ENCODE measurements at places on chromosomes 12 and 14.

DNA sequence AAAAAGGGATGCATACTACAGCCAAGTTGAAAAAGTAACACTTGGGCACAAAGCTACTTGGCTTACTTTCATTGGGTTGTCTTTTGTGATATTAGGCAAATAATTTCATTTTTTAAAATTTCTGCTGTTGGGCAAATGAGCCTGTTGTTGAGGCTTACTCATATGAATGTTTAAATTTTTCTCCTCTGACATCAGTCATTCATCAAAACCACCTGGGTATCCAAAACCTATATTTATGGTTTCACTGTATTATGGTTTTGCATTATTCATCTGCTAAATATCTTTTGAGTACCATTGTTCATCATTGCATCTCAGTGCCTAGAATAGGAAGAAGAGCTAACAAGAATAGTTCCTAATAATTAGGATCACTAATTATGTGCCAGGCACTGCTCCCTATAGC, 28.1 kb downstream of the DYRK2 start:
- DNase-seq: no peak

- DNase-seq: no peak
These were observed 126.2 kb upstream of the SOX5 start for GRCh38 chr12:24075650-24076049.

GRCh38 chr12:113845900-113846674, 120.0 kb downstream of the RBM19 start:
- no peak for DNase-seq

DNA sequence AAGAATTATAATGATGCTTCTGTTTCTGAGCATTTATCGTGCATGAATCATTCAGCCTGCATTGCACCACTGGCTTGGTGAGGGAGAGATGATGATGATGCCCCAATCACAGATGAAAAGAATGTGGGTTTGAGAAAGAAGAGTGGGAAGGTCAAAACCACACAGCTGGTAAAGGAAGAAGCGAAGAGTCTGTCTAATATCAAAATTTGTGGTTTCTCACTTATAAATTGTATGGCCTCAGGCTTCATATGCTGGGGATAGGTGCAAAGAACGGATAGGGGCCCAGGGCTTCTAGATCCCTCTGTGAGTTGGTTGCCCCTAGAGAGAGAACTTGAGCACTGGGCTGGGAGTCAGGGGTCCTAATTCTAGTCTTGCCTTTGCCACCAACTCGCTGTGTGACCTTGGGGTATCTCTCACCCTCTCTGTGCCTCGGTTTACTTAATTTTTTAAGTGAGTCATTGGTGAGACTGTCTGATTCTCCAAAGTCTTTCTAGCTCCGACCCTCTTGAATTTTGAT, 2.2 kb downstream of the OASL start:
- DNase-seq: no peak

- no peak for DNase-seq
These were observed 57.2 kb upstream of the JDP2 start for GRCh38 chr14:75370416-75371205.

DNA sequence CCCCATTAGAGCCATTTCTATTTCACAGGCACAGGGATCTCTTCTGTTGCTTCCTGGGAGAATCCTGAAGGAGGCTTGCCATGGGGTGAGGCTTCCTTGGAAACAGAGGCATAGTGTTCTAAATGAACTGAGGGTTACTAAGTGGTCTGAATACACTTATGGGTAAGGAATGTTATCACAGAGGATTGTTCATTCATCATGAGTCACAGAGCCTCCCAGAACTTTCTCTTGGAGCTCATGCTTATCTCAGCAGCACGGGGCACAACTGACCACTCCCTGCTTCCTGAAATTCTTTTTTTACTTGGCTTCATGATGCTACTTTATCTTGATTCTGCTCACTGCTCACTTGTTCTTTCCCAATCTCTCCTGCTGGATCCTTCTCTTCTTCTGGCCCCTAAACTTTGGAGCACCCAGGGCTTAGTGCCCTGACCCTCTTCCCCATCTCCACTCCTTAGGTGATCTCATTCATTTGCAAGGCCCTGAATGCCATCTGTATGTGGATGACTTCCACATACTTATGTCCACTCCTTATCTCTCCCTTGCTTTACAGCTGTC, 57.9 kb downstream of the ANO6 start:
- DNase-seq: no peak

- no peak for DNase-seq
These were observed 411.6 kb upstream of the CCDC196 start for GRCh38 chr14:66074537-66074936.

- no peak for DNase-seq
These were observed 9.0 kb downstream of the ANHX start for GRCh38 chr12:133226690-133227089.

- DNase-seq: no peak
These were observed 604 bp upstream of the MAGOHB start for GRCh38 chr12:10614056-10614370.

GRCh38 chr14:61244009-61244408, 37.1 kb downstream of the TMEM30B start:
- DNase-seq: no peak

- no peak for DNase-seq
These were observed 87.7 kb downstream of the GLT1D1 start for GRCh38 chr12:128940974-128941373.

DNA sequence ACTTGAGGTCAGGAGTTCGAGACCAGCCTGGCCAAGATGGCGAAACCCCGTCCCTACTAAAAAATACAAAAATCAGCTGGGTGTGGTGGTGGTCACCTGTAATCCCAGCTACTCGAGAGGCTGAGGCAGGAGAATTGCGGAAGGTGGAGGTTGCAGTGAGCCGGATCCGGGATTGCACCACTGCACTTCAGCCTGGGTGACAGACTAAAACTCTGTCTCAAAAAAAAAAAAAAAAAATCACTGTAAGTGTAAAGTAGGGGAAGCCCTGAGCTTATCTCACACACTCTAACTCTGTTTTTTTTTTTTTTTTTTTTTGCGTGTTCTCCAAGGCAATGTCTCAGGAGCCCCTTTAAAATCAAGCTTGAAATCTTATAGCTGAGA, 421 bp upstream of the RBMS2 start:
- DNase-seq: no peak

DNA sequence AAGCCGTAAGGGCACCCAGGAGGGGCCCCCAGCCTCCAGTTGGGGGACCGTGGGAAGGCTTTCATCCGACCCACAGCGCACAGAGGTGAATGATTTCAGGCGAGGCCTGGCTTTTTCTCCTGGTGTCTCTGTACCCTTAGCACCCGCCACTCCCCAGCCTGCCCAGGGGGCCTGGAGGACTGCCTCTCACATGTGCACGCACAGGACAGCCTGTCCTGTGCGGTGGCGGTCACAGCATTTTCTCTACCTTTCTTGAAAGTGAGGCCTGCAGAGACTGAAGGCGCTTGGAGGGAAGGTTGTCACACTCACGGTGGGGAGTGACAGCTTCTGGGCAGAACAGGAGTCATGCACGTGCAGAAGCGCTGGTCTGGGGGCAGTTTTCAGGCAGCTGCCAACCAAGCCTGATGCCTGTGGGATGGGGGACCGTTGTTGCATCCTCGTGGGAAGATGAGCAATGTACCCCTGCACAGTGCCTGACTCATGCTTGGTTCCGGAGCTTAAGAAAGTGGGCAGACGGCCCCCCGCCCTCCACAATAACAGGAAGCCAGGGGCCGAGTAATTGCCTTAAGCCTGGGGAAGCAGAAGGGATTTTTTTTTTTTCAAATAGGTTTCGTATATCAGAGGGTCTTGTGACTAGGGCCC, 148.1 kb downstream of the TSPAN9 start:
- DNase-seq: no peak

DNA sequence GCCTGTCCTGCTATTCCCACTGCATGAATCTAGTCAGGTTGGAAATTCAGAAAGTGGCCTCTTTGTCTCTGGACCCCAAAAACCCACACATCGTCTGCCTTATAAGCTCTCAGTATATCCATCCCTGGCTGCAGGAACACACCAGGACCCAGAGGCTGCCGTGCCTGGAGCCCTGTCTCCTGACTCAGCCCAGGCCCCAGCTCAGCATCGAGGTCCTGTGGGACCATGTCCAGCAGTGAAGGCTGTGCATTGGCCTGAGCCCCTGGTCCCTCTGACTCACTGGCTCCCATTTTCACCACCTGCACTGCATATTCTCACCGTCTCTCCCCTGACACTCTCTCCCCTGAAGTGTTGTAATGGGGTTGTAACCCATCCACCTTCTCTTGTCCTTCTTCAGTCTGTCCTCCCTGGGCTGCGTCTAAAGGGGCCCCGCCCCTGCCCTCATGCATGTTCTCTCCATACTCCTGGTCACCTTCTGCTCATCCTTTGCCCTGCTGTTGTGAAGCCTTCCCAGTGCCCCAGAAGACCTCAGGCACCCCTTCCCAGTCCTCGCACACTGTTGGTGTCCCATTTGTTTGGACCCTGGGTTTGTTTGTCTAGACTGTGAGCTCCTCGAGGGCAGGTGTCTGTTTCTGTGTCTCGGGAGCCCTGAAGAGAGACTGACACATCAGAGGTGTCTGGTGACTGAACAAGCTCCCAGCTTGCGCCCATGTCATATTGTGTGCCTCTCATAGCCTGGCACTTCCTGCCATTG, 43.8 kb downstream of the EVL start:
- DNase-seq: no peak

- DNase-seq: no peak
These were observed 36.5 kb downstream of the CORO1C start for GRCh38 chr12:108694812-108695278.

DNA sequence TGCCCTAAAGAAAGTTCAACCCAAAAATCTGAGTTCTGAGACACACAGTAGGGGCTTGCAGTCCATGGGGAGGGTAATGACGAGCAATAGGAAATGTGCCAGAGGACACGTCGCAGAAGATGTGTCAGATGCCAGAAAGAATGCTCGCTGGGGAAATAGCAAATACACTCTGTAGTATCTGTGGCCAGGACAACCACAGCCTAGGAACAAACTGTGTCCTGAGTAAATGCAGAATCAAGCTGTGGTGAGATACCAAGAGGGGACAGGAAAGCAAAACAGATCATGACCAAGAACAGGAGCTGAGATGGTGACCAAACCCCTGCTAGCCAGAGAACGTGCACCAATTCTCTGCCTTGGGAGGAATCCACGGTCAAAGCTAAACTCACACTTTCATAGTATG, 9.1 kb downstream of the CRACR2A start:
- DNase-seq: no peak

DNA sequence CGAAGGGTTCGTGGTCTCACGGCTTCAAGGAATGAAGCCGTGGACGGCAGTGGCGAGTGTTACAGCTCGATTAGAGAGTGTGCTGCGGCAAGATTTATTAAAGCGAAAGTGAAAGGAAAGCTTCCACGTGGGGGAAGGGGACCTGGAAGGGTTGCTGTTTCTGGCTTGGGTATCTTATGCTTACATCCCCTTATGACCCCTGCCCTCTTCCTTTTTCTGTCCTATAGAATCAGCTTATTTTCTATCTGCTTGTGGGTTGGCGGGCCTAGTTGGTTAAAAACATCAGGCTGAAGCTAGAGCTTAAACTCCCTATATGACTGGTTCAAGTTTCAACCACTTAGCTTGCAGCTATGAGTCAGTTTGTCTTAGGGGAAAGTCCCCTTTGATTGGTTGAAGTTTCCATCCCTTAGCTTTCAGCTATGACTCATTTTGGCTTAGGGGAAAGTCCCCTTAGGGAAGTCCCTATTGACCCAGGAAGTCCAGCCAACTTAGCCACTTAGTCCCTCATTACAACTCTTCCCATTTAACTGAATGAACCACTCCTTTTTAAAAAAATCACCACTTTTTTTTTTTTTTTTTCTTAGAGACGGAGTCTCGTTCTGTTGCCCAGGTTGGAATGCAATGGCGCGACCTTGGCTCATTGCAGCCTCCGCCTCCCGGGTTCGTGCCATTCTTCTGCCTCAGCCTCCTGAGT, 1494.7 kb upstream of the TMEM132C start:
- DNase-seq: no peak

DNA sequence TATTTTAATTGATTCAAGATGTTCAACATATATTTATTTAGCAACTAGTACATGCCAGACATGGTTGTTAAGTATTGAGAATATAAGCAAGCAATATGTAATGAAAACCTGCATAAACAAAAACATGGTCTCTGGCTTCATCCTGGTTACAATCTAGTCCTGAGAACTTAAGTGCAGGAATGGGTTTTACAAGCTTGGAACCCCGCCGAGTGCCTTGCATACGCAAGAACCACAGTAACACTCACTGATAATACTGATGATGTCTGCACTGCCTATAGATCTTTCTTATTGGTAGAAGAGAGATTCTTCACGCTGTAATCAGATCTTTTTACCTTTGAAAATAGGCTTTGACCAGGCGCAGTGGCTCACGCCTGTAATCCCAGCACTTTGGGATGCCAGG, 22.9 kb upstream of the CALM1 start:
- DNase-seq: no peak

DNA sequence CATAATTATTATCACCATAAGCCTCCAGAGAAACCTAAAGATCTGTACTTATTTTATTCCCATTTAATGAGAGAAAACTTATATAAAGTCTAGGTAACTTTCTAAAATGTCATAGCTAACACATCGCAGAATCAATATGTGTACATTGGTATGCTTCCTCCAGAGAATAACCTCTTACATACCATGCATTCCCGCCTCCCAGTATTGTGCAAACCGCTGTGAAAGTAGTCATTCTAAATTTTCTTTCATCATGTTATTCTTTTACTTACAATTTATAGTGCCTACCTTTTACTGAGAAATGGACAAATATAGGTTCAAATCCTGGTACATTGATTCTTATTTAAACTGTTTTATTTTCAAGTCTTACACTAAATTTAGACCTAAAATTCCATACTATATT, 463.4 kb downstream of the LRFN5 start:
- no peak for DNase-seq

GRCh38 chr12:104381731-104382480, 74.8 kb upstream of the CHST11 start:
- DNase-seq: peak; percentile 69

GRCh38 chr12:53591301-53592206, 34.6 kb downstream of the ATF7 start:
- no peak for DNase-seq

DNA sequence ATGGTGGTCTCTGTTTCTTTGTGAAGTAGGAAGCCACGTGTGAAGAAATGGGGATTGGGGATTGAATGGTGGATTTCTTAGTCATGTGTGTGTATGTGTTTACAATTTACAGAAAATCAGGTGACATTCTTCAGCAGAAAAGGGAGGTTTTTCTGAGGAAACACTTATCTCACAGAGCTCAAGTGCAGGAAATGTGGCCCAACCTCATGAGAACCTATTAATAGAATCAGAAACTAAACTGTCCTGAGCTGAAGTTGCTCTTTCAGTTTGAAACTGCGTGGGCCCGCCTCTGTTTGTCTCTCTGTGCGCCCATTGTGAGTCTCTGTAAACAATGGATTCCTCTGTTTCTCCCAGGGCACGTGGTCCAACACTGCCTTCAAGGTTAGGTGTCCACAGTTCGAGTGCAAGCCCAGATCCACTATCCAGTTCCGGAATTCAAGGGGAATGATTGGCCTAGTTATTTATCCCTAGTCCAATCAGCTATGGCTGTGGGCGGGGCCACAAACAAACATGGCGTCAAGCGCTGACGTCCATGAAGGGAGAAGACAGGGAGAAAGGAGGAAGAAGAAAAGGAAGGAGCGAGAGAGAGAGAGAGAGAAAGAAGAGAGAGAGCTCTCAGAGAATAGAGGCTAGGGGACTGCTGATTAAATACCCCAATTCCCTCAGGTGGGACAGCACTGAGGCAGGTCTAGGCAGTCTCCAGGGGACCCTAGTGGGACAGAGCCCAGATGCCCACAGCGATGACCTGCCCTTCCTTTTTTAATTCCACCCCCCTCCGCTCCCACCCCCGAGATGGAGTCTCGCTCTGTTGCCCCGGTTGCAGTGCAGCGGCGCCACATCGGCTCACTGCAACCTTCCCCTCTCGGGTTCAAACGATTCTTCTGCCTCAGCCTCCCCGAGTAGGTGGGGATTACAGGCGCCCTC, 31.4 kb upstream of the C12orf76 start:
- peak; percentile 40 for DNase-seq

- no peak for DNase-seq
These were observed 44.9 kb upstream of the GAS2L3 start for GRCh38 chr12:100528471-100529127.
